Cardiac muscle cell (in vitro differentiated cells and primary cell): ENCODE measurements at places on chromosomes 11 and 22. TPM values are rescaled to one million over a fixed set of nuclear protein-coding genes. Genes with fewer than 3 reads are reported as not detected.

- no peaks in the 10 kb centered on the region for H3K36me3 ChIP-seq
- no peak overlapping the region for H3K4me3 ChIP-seq
- no peaks in the 10 kb centered on the region for H3K4me1 ChIP-seq
- H3K27me3 ChIP-seq = peaks cover 10% of the 10 kb centered on the region
Measured at GRCh38 chr11:35517481-35517880, 7.9 kb downstream of the PAMR1 start.

DNA sequence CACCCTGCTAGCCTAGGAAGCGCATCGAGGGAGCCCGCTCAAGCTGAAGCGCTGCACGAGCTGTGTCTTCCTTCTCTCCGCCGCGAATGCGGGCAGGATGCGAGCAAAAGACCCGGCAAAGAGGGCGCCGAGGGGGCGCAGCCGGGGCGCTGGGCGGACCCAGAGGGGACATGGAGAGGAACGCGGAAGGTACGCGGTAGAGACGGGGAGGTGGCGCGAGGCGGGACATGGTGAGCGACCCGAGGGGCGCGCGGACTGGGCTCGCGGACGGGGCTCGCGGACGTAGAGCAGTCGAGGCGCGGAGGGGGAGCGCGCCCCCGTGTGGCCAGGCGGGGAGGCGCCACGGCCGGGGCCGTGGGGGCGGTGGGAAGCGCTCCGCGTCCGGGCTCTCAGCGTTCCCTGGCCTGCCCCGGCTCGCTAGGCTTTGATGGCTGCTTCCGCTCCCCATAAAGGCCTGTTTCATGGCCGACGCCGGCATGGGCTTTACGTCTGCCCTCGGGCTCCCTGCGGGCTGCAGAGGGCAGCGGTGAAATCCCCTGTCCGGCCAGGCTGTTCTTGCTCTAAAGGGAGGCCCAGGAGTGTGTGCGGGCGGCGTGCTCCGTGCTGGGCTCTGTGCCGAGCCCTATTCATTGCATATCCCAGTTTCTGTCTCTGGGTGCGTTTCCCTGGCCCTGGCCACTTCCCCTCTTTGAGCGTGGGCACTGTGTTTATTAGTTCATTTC lies 31.2 kb upstream of the TRIM29 start:
- H3K4me3 ChIP-seq = peak overlapping the region; percentile 42
- no peaks in the 10 kb centered on the region for H3K36me3 ChIP-seq
- DNase-seq = peak; percentile 79
- H3K27me3 ChIP-seq = peaks cover 80% of the 10 kb centered on the region
- no peak overlapping the region for H3K27ac ChIP-seq

PACSIN2 gene
- total RNA-seq = 54.1 and 70.5 TPM in 2 replicates

INPP5J gene
- 19.8 and 25.9 TPM in 2 replicates for total RNA-seq

GRCh38 chr11:2164861-2165555 lies 4.0 kb upstream of the INS start:
- H3K4me3 ChIP-seq = no peak overlapping the region
- no peak overlapping the region for H3K27ac ChIP-seq

- H3K4me1 ChIP-seq = no peaks in the 10 kb centered on the region
- no peaks in the 10 kb centered on the region for H3K36me3 ChIP-seq
- H3K4me3 ChIP-seq = no peak overlapping the region
Measured at GRCh38 chr11:57424792-57425564, 1.9 kb downstream of the SLC43A3 start.

GRCh38 chr11:73172992-73173656 lies 31.0 kb upstream of the FCHSD2 start:
- H3K4me3 ChIP-seq = no peak overlapping the region
- no peaks in the 10 kb centered on the region for H3K36me3 ChIP-seq
- DNase-seq = no peak
- no peaks in the 10 kb centered on the region for H3K27me3 ChIP-seq
- H3K27ac ChIP-seq = no peak overlapping the region

- H3K27ac ChIP-seq = no peak overlapping the region
- no peak overlapping the region for H3K4me3 ChIP-seq
- DNase-seq = no peak
- peaks cover 54% of the 10 kb centered on the region for H3K27me3 ChIP-seq
- no peaks in the 10 kb centered on the region for H3K36me3 ChIP-seq
Measured at GRCh38 chr11:69982690-69983570, 95.2 kb upstream of the ANO1 start.

DNA sequence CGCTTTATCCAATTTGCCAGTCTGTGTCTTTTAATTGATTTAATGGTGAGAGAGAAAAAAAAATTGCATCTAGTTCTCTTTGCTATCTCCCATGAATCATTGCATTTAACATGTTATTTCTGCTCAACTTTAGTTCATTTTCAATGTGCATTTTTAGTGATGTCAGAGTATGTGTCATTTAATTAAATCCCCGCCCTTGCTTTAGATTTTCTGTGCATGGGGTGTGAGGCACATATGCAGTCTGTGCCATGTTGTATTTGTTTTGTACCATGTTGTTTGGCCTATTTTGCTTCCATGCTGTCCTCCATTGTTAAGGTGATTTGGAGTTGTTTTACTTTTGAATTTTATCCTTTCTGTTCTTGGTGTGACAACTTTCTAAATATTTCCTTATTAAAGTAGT lies 8.3 kb upstream of the NCR3LG1 start:
- no peak overlapping the region for H3K4me3 ChIP-seq
- no peak overlapping the region for H3K27ac ChIP-seq
- no peak for DNase-seq
- H3K4me1 ChIP-seq = no peaks in the 10 kb centered on the region

TCN2 gene
- total RNA-seq = 6.1 and 6.6 TPM in 2 replicates

OR8G1 gene
- total RNA-seq = not detected in 2 replicates

DCUN1D5 gene
- 113 and 182 TPM in 2 replicates for total RNA-seq

APOBEC3B gene
- total RNA-seq = 1.1 and 6.5 TPM in 2 replicates

DNA sequence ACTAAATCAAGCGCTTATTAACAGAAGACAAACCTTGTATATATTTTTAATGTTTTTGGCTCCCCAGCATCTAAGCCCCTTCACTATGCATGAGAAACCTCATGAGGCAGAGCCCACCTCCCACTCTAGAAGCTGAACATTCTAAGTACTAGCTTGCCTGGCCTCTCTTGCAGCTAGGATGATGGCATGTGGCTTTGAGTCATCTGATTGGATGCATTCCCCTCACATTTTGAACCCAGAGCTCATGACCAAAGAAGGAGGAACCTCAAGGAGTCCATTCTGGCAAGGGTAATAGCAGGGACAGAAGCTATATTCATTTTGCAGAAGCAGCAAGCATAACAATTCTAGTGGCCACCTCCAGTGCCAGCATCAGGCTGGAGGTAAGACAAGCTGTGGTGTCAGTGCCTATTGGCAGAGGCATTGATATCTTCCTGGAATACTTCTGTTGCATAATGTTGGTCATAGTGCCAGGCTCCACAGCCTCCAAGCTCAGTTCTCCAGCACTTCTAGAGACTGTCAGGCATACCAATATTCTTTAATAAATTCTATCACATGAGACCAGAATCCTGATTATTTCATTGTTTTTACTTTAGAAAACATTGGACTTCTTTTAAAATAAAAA lies 14.2 kb upstream of the ZC3H12C start:
- H3K36me3 ChIP-seq = no peaks in the 10 kb centered on the region
- H3K27ac ChIP-seq = no peak overlapping the region
- no peaks in the 10 kb centered on the region for H3K4me1 ChIP-seq
- no peak for DNase-seq
- H3K27me3 ChIP-seq = no peaks in the 10 kb centered on the region

GRCh38 chr22:20552443-20553401 lies 45.3 kb downstream of the MED15 start:
- H3K4me1 ChIP-seq = peaks cover 52% of the 10 kb centered on the region
- DNase-seq = peak; percentile 24
- H3K4me3 ChIP-seq = no peak overlapping the region
- H3K27me3 ChIP-seq = no peaks in the 10 kb centered on the region
